AG04449 (cell line): ENCODE measurements at places on chromosomes 7 and 10.
A peak's percentile ranks its signal among the peaks of the same experiment; 100 is the strongest.

- DNase-seq, result no peak
These were observed 27.8 kb downstream of the NET1 start for GRCh38 chr10:5440206-5440605.

DNA sequence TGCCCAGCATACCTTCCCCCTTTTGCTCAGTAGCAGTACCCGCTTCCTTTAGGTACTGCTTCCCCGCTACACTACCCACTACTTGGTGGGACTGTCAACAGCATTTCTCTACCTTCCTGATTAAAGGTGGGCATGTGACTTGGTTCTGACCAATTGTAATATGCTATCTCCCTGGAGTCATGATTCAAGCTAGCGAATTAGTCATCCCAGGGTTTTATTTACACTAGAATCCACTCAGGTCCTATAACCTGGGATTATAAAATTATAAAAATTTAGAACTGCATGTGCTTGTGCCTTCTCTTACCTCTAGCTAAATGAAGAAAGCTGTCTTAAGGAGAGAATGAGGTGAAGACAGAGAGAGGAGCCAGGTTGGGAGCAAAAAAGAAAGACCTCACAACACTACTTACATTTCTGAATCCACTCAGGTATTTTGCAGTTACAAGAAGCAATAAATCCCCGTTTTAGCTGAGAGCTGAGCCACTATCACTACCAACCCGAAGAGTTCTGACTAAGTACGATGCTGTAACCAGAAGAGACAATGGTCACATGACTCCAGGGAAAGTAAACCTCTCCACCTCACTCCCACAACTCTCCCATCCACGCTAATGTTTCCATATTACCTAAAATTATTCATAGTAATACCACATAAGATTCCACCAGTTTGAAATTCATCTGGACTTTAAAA is 9.7 kb downstream of the GBX1 start:
- no peak for DNase-seq

DNA sequence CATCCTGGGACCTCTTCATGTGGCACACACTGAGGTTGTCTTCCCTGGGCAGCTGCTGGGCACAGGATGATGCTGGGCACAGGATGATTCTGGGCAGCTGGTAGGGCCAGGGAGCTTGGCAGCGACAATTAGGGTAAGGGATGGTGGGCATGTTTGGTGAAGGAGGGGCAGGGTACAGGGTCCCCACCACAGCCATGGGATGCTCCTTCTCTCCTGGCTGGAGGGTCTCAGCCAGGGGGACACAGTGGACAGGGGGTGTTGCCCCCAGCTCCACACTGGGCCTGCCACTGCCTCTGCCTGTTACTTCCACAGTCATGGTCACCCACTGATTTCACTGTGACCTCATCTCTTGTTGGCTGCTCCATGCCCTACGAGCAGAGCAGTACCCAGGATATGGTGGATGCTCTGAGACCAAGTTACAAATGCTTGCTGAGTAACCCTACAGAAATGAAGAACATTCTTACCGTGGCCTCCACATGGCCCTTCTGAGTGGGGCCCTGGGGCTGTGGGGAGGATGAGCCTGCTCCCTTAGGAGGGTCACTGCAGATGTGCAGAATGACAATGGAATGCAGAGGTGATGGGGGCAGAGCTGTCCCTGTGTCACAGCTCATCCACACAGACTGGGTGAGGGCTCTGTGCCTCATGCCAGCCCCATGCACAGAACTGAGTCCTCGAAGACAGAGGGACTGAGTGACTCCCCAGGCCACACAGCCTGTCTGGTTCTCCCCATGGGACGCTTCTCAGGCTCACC is 28.4 kb upstream of the RET start:
- peak; percentile 31 for DNase-seq

DNA sequence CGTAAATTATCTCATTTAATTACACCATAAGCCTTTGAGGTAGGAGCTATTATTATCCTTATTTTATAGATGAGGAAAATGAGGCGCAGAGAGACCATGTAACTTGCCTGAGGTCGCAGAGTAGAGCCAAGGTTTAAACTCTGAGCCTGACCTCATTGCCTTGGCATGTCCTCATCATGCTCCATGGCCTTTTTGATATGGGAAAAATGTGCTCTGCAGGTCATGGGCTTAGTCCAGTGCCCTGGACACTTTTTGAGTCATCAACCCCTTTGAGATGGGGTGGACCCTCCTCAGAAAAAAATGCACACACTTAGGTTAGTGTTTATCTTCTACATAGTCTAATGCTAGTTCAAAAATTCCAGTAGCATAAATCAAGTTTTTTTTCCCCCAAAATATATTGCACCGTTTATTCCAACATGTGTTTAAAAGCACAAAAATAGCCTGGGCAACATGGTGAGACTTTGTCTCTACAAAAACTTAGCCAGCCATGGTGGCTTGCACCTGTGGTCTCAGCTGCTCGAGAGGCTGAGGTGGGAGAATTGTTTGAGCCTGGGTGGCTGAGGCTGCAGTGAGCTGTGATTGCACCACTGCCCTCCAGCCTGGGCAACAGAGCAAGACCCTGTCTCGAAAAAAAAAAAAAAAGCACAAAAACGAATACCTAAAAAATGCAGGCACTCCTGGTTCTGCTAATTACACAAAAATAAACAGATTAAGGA is 28.6 kb upstream of the TMEM178B start:
- DNase-seq, result no peak

GRCh38 chr10:72390764-72391163 is 36.0 kb upstream of the DNAJB12 start:
- DNase-seq, result no peak

DNA sequence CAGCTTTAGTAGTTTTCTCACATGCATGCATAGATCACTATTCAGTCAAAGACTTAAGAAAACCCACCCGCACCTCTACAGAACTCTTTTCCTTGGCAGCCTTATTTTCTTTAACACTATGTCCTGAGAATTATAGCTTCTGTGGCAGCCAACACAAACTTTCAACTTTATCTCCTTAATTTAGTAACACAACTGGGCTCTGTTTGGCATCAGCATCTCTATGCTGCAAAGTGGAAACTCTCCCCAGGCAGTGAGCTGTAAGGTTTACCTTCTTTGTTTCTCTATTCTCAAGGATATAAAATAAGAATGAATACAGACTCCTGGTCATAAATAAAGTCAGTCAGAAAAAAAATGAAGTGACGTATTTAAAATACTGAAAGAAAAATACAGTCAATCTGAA is 115.2 kb upstream of the PPP1R9A start:
- no peak for DNase-seq

GRCh38 chr7:68676813-68677535 is 921.3 kb upstream of the AUTS2 start:
- no peak for DNase-seq

DNA sequence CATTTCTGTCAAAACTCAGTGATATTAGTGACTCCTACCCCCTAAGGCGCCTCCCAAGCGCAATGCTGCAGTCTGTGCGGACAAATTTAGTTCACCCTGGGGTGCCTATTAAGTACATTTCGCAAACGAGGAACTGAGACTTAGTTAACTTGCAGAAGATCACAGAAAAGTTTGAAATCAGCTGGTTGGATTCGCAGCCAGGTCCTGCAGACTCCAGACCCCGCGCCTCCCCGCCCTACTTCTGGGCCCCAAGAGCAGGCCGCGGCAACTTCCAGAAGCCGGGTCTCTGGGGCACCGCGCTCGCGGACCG is 588 bp downstream of the CYREN start:
- DNase-seq, result no peak

- DNase-seq, result no peak
These were observed 29.0 kb upstream of the GNAT3 start for GRCh38 chr7:80540836-80541235.

- no peak for DNase-seq
These were observed 17.3 kb upstream of the INPP5A start for GRCh38 chr10:132520177-132520811.

DNA sequence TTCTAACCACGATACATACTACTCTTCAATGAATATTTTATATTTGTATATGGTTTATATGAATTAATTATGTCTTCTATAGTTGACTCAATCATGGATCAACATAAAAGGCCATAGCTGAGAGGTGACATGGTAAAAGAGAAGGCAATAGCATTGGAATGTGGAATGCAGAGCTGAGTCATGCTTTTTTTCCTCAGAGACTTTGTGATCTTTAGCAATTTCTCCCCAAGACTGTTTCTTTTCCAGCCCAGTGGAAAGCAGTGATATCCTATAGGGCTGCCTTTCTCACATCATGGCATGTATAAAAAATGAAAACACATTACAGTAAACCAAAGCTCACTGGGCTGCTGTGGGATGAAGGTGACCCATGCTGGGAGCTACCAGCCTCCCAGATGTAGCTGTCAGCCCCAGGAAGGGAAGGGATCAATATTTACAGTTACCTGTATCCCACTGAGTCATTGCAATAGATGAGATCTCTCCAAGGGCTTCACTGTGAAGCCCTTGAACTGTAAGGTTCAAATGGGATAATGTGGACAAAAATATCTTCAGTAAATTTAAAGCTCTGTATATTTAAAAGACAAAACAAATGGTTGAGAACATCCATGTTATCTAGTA is 30.2 kb downstream of the SLC39A12 start:
- DNase-seq, result peak; percentile 65

DNA sequence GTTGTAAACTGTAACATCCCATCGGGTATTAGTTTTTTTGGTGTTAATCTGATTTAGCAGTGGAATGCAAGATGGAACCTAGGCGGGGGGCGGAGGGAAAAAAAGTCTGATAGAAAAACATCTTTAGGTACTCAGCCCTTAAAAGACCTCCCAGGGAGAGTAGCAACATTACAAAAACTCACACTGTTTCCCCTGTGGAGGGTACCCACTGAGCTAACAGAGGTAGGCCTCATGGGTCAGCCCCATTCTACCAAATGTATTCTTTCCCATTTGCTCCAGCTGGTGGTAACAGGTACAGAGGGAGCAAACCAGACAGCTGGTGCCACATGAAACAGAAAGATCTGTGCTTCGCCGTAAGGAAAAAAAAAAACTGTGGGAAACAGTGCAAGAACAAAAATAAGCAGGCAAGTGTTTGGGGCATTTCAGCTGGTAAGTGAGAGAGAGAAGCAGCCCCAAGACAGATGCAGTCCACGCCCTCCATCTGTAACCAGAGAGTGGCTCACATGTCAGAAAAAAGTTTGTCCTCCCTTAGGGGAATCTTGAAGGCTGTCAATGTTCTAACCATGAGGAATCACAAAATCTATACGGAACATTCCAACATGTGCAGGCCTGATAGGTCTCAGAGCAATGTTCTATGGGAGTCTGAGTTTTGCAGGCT is 65.3 kb downstream of the HOXA1 start:
- no peak for DNase-seq

DNA sequence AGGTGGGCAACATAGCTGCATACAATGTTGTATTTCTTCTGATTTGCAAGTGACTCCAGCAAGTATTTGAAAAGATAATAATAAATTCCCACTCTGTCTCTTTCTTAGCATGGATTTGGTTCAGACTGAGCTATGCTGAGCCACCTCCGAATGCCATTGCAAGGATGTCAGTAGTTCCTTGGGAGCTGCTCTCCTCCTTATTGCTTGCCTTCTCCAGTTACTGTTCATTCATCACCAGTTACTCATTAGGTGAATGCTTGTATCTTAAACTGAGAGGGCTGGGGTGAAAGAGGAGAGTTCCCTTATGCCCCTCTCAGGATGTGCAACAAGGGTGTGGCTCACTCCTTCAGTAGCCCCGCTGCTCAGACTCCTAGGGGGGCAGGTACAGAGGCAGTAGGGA is 78.4 kb upstream of the PRKAR2B start:
- DNase-seq, result no peak

GRCh38 chr10:33241351-33241750 is 93.1 kb downstream of the NRP1 start:
- no peak for DNase-seq

DNA sequence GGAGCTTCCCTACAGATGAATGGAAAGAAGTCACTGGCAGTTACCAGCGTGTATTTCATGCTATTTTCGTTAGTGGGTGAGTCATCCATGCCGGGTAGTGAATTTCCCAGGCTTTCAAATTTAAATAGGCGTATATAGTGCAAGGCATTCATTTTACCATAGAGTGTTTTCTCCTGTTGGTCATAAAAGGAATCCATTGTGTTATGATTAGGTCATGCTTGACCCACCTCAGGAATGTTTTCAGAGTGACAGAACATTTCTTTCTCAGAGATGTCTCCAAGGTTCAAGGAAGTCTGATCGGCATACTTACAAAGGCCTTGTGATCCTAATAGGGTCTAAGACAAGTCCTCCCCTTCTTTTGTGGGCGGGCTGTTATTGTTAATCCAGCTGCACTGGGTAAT is 110.7 kb downstream of the AKR1D1 start:
- DNase-seq, result no peak

GRCh38 chr10:123597676-123598075 is 68.5 kb upstream of the GPR26 start:
- no peak for DNase-seq

GRCh38 chr10:13593535-13593934 is 6.8 kb downstream of the PRPF18 start:
- peak; percentile 34 for DNase-seq
